Kidney tubule cell (primary cell): ENCODE measurements at places on chromosomes 7 and 10.
A peak's percentile ranks its signal among the peaks of the same experiment; 100 is the strongest.

DNA sequence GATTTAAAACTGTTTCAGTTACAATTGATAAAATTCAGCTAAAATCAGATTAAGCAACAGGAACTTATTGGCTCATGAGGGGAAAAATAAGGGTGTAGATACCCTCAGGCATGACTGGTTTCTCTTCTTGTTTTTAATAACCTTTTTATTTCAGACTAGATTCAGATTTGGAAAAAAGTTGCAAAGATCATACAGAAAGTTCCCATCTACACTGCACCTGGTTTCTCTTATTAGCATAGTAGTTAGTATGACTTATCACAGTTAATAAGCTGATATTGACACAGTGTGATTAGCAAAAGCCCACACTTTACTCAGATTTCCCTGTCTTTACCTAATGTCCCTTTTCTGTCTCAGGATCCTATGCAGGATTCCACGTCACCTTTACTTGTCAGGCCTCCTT is 53.3 kb downstream of the HTR5A start:
- DNase-seq = no peak

GRCh38 chr10:62577666-62578291 is 203.6 kb downstream of the ZNF365 start:
- peak; percentile 86 for DNase-seq

DNA sequence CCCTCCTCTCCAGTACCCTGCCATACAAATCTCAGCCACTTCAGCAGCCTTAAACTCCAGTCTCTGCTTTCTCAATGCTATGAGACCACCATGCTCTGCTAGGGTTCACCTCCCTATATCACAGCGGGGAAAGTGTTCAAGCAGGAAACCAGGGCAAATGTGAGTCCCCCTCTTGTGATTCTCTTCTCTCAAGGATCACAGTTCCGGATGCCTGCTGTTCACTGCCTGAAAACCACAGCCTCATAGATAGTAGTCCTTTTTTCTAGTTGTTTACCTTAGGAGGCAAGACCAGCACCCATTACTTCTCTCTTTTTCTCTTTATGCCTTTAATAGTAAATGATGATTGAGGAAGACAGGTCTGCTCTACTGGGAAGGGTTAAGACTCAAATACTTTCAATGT is 100.8 kb downstream of the SGMS1 start:
- no peak for DNase-seq

DNA sequence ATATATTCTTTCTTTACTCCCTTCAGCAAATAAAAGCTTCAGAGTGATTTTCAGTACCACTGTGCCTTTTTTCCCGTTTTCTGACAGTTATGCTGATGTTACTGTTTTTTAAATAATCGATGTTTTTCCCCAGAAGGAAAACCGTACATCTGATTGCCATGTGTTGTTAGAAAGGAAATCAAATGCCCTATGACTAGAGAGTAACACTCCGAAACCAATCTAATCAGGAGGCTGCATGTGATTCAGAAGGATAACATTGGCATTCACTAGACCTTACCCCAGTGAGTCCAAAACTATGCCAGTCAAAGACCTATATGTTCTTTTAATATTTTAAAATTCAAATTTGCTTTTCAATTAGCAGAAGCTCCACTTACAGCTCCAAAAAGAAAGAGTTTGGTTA is 116.3 kb downstream of the TMEM26 start:
- DNase-seq = no peak

DNA sequence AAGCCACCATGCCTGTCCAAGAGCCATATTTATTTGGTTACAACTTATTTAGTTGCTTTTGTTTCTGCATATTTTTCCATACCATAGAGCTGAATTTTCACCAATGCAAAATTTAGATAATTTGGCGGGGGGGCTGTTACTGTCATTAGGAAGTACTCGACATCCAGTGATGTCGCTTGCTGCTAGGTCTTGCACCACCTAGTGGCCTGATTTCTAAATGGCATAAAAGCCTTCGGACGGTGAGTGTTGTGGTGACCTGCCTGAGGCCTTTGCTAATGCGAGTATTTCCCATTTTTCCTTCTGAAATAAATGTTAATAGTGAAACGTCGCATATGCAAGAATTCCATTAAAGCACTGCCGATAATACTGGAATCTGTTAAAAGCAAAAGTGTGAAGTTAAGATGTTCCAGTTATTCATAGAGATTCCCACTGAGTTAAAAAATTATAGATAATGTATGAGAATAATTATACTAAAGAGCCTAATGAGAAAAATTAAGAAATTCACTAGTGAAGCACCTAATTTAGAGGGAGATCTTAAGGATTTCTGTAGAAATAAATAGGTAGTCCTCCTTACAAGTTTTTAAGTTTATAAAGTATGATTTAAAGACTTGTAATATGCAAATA is 86.1 kb upstream of the DNAJB6 start:
- DNase-seq = peak; percentile 65

DNA sequence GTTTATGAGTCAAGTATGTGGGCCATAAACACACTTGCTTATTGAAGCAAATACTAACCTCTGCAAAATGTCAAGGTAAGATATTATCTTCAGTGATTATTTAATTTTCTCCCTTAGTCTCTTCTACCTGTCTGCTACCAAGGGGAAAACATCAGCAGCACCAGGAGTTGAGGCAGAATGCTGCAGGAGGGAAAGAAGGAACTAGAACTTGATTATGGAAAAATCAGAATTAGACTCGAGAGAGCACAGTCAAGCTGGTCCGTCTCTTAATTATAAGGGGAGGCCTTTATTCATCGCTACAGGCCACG is 4.9 kb upstream of the ZFYVE27 start:
- DNase-seq = no peak

DNA sequence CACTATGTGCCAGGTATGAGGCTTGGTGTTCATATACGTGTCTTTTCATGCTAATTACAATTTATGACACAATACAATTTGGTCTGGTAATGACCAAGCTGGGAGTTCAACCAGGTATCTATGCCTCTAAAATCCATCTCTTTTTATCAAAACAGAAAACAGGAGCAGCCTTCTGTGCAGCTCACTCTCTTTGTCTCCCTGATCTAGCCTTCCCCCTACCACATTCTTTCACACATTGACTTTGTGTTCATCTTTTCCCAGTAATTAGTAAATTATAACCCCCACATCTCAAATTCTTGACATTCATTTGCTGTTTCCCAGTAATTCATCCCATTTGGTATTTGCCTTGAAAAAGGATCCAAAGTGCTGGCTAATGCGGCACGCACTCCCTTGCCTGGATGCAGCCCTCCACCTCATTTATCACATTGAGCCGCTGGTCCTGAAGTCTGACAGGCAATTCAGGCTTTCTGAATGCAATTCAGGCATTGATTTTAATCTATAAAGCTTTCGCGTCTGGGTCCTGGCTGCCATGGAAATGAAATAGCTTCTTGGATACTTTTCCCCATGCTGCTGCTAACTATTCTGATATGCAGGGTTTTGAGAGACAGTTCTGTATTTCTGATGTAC is 112.5 kb upstream of the ANKRD1 start:
- no peak for DNase-seq

- no peak for DNase-seq
These were observed 12.5 kb upstream of the CALD1 start for GRCh38 chr7:134766779-134767519.

DNA sequence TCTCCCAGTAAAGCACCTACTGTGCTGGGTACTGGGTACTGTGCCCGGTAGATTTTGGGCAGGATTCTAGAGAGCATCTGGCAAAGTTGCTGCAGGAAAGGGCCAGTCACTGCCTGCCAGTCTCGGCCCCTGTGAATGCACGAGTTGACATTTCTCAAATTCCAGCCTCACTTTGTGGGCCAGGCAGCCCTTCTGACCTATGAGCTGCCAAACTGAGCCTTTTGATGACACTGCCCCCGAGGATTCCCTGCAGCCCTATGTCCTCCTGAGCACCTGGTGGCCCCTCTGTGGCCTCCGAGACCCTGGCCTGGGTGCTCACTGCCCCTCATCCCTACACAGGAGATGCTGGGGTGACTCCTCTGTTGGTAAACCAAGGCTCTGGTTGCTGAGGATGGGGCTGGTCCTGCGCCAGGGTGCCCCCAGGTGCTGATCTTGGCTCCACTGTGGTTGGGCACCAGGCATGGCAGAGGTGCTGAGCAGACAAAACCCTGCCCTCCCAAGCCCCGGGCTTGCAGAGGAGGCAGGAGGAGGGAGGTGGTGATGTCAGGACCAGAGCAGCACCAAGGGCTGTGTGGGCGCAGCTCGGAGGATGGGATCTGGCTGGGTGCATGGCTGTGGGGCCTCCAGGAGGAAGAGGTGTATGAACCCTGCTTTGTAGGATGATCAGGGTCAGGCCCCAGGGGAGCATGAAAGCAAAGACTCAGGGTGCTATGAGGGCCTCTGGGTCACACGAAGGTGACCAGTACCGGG is 16.2 kb downstream of the LHPP start:
- no peak for DNase-seq

DNA sequence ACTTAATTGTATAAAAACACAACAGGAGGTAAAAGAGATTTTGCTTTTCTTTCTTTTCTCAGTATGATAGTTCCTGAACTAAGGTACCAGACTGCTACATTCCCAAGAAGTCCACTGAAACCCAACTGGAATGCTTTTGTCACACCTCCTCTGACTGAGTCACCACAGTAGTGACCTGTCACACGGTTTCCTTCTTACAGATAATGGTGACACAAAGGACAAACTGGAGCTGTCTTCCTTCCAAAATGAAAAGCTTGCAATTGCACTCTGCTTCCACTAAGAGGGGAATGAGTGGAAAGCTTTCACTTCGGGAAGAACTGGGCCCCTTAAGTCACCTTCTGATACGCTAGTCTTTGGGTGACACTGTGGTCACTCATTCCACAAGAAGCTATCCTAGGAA is 122.2 kb downstream of the KMT2E start:
- peak; percentile 65 for DNase-seq

GRCh38 chr7:6496842-6497636 is 49.3 kb upstream of the DAGLB start:
- DNase-seq = no peak

GRCh38 chr10:112945811-112946210 is 4.2 kb upstream of the TCF7L2 start:
- no peak for DNase-seq

GRCh38 chr7:134908289-134908688 is 78.0 kb upstream of the AGBL3 start:
- DNase-seq = peak; percentile 73

DNA sequence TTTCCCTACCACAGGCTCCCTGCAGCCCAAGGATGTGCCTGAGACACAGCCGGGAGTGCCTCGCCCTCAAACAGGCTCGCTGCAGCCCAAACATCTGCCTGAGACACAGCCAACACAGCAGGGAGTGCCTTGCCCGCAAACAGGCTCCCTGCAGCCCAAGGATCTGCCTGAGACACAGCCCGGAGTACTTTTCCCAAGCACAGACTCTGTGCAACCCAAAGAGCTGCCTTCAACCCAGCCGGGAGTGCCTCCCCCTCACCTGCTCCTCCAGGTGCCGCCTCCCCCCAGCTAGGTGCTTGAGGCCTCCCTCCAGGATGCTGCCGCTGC is 42.9 kb downstream of the ANTXRL start:
- no peak for DNase-seq

GRCh38 chr10:7030134-7030855 is 380.5 kb downstream of the SFMBT2 start:
- DNase-seq = no peak

GRCh38 chr10:3729397-3729976 is 55.5 kb downstream of the KLF6 start:
- peak; percentile 74 for DNase-seq

- no peak for DNase-seq
These were observed 5.5 kb upstream of the MNX1 start for GRCh38 chr7:157016024-157016351.
